ENCODE measurements at places on chromosomes 3 and 15. TPM values are rescaled to one million over a fixed set of nuclear protein-coding genes. Genes with fewer than 3 reads are reported as not detected.

CLDN18 gene
- not detected for total RNA-seq

GMPPB gene
- 24.1 TPM for total RNA-seq

CDCP1 gene
- total RNA-seq: 0.61 TPM

SHC4 gene
- total RNA-seq: 0.43 TPM

DNA sequence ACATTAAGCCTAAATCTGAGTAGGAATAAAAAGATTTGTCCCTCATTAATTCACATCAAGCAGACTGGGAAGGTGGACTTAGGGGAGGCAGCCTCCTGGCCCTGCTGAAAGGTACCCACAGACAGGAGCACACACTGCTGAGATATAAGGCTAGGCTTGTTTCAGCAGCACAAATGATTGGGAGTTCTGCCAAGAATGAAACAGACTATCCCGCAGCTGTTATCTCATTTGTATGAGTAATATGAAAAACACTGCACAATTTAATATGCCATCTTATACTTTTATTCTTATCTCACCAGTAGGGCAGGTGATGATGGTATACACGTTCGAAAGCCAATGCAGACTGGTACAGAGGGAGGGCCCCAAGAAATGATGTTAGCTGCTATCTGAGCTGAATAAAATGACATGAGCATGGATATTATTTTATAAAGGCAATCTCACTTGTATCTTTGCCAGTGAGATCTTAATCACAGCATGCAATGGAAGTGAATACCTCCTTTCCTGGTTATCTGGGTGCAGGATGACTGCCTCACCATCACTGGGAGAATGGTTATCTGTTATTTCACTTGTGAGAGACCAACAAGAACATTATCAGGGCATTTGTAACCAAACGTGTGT is 258.7 kb upstream of the PPP2R3A start:
- DNase-seq: no peak

DNA sequence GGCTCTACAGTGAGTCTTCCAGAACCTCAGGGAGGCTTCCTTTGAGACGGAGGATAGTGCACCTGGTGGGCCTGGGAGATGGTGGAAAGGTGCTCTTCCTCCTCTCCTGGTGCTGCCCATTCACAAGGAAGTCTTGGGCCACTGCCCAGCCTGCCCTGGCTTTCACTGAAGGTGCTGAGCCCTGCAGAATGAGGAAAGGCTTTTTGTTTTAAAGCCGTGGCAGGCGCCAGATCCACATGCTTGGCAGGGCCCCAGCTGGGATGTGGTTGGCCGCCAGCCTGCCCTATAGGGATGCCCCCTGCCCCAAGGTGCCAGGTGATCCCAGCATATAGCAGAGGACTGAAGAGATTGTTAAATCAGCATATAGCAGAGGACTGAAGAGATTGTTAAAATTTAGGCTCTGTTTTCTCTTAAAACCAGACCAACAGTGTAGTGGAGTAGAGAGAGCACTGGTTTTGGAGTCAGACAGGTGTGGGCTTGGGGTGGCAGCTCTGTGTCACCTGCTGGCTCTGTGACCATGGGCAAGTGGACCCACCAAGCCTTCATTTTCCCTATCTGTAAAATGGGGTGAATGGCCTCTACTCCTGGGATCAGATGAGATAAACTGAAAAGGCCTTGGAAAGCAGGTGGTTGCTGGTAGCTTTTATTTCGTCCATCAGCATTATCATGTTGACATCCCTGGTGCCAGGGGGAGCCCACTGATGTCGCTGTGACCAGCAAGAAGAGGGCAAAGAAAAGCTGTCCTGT is 53.3 kb downstream of the SLC6A6 start:
- no peak for DNase-seq

GRCh38 chr3:8777201-8777977 is 8.0 kb upstream of the OXTR start:
- DNase-seq: no peak

- no peak for DNase-seq
Measured at GRCh38 chr3:177781686-177782161, 584.4 kb upstream of the TBL1XR1 start.

DNA sequence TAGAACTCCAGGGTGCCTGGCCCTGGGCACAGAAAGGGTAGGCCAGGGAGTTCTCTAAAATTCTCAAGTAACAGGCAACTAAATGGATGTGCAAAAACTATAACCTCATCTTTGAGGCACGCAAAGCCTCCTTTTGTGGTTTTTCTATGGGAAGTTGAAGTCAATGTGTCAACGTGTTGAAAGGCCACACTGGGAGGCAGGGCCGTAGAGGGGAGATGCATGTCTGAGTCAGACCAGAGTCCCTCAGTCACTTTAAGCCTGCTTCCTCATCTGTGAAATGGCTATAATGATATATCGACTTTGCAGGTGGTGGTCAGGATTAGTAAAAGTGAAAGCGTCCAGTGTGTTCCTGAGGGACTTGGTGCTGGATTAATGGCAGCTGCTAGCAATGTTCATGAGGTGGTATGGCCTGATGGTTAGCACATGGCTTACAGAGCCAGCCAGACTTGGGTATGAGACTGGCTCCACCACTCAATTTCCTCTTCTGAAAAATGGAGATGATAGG is 17.0 kb downstream of the TGM5 start:
- DNase-seq: no peak

- DNase-seq: no peak
Measured at GRCh38 chr3:157033001-157033400, 126.9 kb downstream of the CCNL1 start.

DNA sequence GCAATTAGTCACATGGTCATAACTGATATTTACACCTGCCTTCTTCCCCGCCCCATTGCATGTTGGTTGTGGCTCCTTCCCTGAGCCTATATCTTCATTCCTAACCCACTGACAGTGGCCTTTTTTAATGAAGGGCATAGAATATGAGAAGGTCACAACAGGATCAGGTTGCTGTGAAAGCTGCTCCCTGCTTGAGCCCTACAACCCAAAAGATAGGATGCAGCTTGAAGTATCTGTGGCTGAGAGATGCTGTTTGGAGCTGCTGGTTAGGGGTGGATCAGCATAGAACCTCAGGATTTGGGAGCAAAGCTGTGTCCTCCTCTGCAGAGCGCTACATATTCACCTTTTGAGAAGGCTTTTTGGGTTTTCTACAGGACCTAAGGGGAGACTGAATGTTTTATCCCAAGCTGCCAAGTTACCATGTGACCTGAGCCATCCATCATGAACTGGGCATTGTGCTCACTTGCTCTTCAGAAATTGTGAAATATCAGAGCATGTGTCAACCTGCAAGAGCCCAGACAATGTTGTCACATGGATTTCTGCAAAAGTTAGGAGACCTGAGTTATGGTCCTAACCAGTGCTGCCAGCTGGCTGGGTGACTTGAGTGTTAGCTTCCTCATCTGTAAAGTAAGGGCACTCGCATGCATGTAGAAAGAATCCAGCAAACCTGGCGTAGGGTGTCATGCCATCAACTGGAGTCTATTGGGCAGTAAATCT is 49.8 kb upstream of the ARL8B start:
- DNase-seq: no peak

DNA sequence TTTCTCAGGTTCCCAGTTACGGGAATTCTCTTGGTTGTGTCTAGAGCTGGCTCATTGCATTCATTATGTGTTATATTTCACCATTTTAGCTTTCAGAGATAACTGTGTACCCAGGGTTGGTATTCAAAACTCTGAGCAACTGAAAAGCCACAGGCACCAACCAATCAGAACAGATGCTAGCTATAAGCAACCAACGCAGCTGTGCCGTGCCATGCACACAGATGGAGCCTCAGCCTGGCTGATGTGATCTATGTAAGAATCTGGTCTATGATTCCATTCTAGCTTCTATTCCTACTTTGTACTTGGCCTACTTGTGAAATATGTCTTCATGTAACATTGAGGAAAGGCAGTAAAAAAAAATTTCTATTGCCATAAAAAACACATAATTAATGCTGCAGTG is 95.0 kb upstream of the CCDC80 start:
- no peak for DNase-seq

- no peak for DNase-seq
Measured at GRCh38 chr3:39753391-39753790, 56.0 kb upstream of the MYRIP start.

DNA sequence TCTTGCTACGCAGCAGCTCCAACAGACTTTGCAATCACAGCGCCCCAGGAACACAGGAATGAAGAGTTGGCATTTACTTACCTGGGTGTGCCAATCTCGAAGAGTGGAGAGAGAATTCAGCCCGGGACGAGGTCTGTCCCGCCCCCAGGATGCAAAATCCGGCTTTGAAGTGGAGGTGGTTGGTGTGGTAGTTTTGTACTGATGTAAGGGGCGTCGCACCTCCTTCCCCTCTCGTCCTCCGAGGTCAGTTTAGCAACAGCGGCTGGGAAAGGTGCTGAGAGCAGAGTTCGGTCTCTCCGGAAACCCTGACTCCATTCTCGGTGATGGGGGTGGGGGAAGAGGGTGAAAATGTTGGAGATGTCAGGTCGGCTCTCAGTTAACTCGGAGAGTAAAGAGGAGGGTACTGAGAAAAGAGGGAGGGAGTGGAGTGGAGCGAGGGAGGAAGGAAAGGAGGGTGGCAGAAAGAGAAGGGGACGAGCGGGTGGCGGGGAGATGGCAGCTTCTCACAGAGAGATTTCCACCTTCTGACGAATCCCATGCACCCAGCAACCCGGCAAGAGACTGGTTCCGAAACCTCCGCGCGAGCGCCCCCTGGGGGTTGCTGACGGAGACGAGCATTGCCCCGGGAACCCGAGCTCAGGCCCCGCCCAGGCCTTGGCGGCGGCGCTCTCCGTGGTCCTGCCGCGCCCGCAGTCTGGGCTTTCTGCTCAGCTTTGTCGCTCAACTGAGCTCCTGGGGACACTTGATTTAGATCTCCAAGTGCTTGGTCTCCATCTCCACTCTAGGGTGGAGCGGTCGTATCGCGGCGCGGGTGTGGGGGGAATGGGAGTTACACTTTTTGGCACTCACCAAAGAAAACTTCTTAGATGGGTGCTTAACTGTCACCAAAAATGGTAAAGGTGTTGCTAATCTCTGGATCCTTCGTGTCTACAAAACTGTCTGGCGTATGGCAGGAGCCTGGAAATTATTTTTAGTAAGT is at the start of gene CPNE4:
CPNE4 (minus strand) TSS at position 529 of the 979 bp plus-strand sequence.
- DNase-seq: peak; percentile 59

- DNase-seq: no peak
Measured at GRCh38 chr15:37594417-37594816, 340.0 kb upstream of the TMCO5A start.

GRCh38 chr3:130929804-130930203 is 35.9 kb downstream of the ATP2C1 start:
- DNase-seq: no peak

GRCh38 chr3:134976948-134977347 is 181.9 kb downstream of the EPHB1 start:
- no peak for DNase-seq

GRCh38 chr3:190381441-190381840 is 6.5 kb upstream of the CLDN16 start:
- DNase-seq: no peak

DNA sequence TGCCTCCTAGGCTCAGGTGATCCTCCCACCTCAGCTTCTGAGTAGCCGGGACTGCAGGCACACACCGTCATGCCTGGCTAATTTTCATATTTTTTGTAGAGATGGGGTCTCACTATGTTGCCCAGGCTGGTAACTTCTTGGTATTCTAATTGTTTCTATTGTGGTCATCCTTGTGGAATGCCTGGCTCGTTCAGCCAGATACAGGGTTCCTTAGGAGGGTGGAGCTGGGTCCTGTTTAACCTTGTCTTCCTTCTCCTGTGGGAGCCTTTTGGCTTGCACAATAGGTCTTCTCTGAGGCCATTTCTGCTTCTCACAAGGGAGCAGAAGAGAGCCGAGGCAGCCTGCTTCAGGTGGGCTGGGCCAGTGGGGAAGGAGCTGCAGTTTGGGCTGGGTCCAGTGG is 15.7 kb downstream of the PLEKHO2 start:
- DNase-seq: no peak

- DNase-seq: no peak
Measured at GRCh38 chr3:186094271-186094670, 14.6 kb downstream of the ETV5 start.

DNA sequence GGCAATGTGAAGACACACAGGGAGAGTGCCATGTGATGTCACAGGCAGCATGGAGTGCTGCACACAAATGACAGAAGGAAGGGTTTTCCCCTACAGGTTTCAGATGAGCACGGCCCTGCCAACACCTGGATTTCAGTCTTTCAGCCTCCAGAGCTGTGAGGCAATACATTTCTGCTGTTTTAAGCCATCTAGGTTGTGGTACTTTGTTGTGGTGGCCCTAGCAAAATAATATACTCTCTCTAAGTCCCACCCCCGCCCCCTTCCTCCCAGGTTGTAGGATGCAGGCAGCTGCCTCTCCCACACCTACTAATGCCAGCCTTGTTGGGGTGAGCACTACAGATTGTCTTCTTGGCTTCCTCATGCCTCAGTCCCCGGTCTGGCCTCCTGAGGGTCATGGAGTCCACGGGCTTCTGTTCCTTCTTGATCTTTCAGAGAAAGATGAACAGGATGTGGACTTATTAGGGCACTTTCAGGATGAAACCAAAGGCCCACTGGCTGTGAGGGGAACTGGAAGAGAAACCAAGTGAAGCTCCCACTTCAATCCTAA is 180.0 kb downstream of the CD47 start:
- DNase-seq: peak; percentile 23

GRCh38 chr15:30923429-30923828 is 19.7 kb downstream of the FAN1 start:
- no peak for DNase-seq

DNA sequence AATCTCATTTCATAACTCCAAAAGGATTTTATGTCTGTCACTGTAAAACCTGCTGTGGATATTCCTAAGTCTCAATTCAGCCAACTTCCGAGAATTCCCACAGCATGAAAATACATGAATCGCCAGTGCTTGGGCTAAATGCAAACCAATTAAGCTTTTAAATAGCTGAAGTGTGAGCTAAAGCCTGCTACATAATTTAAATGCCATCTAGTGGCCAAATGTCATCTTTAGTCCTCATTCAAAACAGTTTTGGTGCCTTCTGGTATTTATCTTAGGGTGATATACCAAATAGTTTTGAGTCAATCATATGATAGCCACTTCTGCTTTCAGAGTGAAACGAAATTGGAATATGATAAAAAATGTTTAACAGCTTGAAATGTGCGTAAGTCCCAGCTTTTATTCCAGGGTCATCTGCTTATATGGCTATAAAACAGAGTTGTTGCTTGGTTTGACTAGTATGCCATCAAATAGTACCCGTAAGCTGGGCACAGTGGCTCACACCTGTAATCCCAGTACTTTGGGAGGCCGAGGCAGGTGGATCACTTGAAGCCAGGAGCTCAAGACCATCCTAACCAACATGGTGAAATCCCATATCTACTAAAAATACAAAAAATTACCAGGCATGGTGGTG is 41.8 kb upstream of the CCNL1 start:
- peak; percentile 58 for DNase-seq

DNA sequence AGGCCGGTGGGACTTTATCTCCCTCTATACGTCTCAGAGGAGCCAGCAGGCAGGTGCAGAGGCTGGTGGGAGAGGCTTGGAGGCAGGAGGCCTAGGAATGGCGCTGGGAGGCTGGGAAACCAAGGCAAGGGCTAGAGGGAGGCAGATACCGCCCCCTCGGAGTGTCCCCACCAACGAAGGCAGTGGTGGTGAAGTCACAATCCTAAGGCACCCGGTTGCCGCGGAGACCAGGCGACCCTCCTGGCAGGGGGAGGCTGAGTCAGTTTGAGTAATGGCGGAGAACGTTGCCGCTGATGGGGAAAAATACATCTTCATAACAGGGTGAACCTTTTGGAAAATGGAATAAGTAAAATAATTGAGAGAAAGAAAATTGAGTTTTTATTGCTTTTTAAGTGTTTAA is 29.9 kb upstream of the CACNA2D2 start:
- DNase-seq: no peak
